ENCODE measurements at places on chromosomes 4 and X.

- no peak for DNase-seq
- H3K27ac ChIP-seq = peak within 1 kb of the TSS; percentile 38
- no peaks in the 10 kb centered on the region for H3K27me3 ChIP-seq
- no peak within 1 kb of the TSS for H3K4me3 ChIP-seq
- no peaks in the 10 kb centered on the region for H3K4me1 ChIP-seq
Measured at GRCh38 chr4:70666369-70666768, at the start of gene JCHAIN. Gene JCHAIN, minus strand, starts transcription at chr4:70666508. Its CDS starts 18 bp downstream, at chr4:70666490.

- no peaks in the 10 kb centered on the region for H3K27me3 ChIP-seq
- no peaks in the 10 kb centered on the region for H3K36me3 ChIP-seq
- no peaks in the 10 kb centered on the region for H3K4me1 ChIP-seq
- no peak overlapping the region for H3K4me3 ChIP-seq
- no peak overlapping the region for H3K27ac ChIP-seq
Measured at GRCh38 chr4:143118663-143119062, 66.1 kb upstream of the USP38 start.

DNA sequence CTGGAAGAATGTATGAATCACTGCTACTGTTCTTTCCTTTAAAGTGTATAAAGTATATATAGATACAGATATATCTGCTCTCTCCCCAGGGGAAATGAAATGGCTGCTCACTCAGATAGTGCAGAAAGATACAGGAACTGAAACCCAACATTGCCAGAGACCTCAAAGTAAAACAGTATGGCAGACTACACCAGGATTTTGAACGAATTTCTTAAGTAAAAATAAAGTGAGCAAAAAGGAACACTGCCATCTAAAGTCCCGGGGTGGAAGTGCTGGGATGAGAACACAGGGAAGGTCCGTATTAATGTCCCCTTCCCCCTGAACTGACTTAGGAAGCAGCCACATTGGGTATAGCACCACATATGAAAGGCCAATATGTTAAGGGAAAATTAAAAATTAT, 93.4 kb downstream of the TMA16 start:
- H3K4me1 ChIP-seq = no peaks in the 10 kb centered on the region
- no peak overlapping the region for H3K27ac ChIP-seq
- H3K4me3 ChIP-seq = no peak overlapping the region

DNA sequence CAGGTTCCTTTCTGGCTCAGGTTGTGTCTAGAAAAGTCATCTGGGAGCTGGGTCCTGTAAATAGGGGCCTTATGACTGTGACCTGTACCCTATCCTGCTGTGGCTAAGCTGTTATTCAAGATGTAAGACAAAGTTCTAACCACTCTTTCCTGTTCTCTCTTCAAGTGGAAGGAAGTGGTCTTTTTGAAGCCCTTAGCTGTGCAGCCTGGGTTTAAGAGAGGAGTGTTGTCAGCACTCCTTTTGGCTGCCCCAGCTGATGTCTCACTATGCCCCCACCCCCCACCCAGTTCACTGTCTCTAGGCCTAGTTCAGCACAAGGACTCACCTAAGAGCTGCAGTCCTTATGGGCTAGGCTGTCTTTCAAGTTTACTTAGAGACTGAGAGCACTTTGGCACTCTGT, 1069.5 kb downstream of the FAM133A start:
- H3K27ac ChIP-seq = no peak overlapping the region
- no peaks in the 10 kb centered on the region for H3K36me3 ChIP-seq
- no peaks in the 10 kb centered on the region for H3K27me3 ChIP-seq
- H3K4me3 ChIP-seq = no peak overlapping the region
- no peak for DNase-seq

GRCh38 chr4:54840430-54840829, 182.7 kb downstream of the KIT start:
- H3K27me3 ChIP-seq = no peaks in the 10 kb centered on the region
- no peaks in the 10 kb centered on the region for H3K36me3 ChIP-seq
- no peak for DNase-seq
- H3K4me1 ChIP-seq = no peaks in the 10 kb centered on the region

- no peaks in the 10 kb centered on the region for H3K36me3 ChIP-seq
- H3K27ac ChIP-seq = no peak overlapping the region
- no peak overlapping the region for H3K4me3 ChIP-seq
- no peaks in the 10 kb centered on the region for H3K4me1 ChIP-seq
- no peak for DNase-seq
Measured at GRCh38 chrX:108070891-108071290, 20.5 kb downstream of the PSMD10 start.

DNA sequence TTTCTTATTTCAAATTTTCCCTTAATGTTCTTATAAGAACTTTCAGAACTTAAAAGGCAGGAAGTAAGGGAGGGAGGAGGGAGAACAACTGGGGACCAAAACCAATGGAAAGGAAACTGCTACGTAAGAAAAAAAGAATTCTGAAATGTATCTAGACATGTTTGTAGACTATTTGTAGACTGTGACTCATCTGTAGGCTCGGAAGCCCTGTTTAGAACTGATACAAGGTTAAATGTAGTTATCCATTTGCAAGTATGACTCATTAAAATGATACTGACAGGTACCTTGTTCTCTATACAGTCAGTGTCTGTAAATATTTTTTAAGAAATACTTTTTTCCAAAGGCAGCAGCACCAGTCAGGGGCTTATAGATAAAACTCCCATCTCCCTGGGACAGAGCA, 202.0 kb downstream of the DHX15 start:
- H3K4me1 ChIP-seq = no peaks in the 10 kb centered on the region
- DNase-seq = no peak
- H3K36me3 ChIP-seq = no peaks in the 10 kb centered on the region
- no peak overlapping the region for H3K4me3 ChIP-seq
- no peaks in the 10 kb centered on the region for H3K27me3 ChIP-seq

- no peak overlapping the region for H3K27ac ChIP-seq
- H3K4me3 ChIP-seq = no peak overlapping the region
- H3K4me1 ChIP-seq = no peaks in the 10 kb centered on the region
- H3K36me3 ChIP-seq = no peaks in the 10 kb centered on the region
- no peaks in the 10 kb centered on the region for H3K27me3 ChIP-seq
Measured at GRCh38 chr4:14888790-14889572, 113.3 kb upstream of the CPEB2 start.

DNA sequence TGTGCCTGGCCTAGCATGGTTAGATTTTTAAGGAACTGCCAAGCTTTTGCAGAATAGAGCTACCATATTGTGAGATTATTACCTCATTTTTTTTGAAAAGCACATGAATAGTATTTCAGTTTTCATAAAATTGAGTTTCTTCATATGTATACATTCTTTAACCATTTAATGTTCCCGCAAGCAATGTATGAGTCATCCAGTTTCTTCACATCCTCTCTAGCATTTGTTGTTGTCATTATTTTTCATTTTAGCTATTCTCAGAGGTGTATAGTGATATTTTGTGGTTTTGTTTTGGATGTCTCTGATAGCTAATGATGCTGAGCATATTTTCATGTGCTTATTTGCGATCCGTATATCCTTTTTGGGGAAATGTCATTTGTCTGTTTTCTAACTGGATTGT, 74.9 kb downstream of the GLUD2 start:
- H3K27me3 ChIP-seq = no peaks in the 10 kb centered on the region
- no peak overlapping the region for H3K27ac ChIP-seq
- H3K4me3 ChIP-seq = no peak overlapping the region
- H3K4me1 ChIP-seq = no peaks in the 10 kb centered on the region
- H3K36me3 ChIP-seq = no peaks in the 10 kb centered on the region

- H3K4me1 ChIP-seq = peaks cover 32% of the 10 kb centered on the region
- DNase-seq = peak; percentile 84
- peak overlapping the region; percentile 92 for H3K27ac ChIP-seq
Measured at GRCh38 chr4:53592122-53592521, 836 bp upstream of the LNX1 start.

GRCh38 chr4:105624530-105624929, 72.1 kb downstream of the ARHGEF38 start:
- no peaks in the 10 kb centered on the region for H3K27me3 ChIP-seq

GRCh38 chr4:677431-678293, 3.3 kb downstream of the MYL5 start:
- peak; percentile 76 for DNase-seq
- H3K36me3 ChIP-seq = peaks cover 29% of the 10 kb centered on the region
- H3K4me1 ChIP-seq = peaks cover 3% of the 10 kb centered on the region
- H3K4me3 ChIP-seq = no peak overlapping the region

DNA sequence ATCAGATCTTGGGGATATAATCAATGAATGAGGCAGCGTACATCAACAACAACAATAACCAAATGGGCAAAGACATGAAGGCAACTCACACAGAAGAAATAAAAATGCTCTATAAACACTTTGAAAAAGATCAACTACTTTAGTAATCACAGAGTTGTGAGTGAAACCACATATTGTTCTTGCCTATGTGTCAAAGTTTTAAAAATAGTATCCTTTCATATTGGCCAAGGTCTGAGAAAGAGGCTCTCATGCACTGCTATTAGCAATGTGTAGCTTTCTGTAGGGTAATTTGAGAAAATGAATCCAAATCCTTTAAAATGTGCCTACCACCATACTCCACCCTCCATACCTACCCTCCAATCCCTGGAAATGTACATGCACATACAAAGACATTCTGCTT, 25.0 kb downstream of the COQ2 start:
- H3K4me3 ChIP-seq = no peak overlapping the region
- H3K36me3 ChIP-seq = peaks cover 6% of the 10 kb centered on the region
- H3K4me1 ChIP-seq = peaks cover 21% of the 10 kb centered on the region

- no peak overlapping the region for H3K27ac ChIP-seq
- no peak overlapping the region for H3K4me3 ChIP-seq
- H3K36me3 ChIP-seq = peaks cover 16% of the 10 kb centered on the region
Measured at GRCh38 chr4:168257768-168258167, 60.8 kb downstream of the DDX60 start.

GRCh38 chrX:136712650-136713310, 64.8 kb downstream of the CD40LG start:
- no peak overlapping the region for H3K4me3 ChIP-seq
- H3K27me3 ChIP-seq = no peaks in the 10 kb centered on the region
- no peaks in the 10 kb centered on the region for H3K36me3 ChIP-seq

DNA sequence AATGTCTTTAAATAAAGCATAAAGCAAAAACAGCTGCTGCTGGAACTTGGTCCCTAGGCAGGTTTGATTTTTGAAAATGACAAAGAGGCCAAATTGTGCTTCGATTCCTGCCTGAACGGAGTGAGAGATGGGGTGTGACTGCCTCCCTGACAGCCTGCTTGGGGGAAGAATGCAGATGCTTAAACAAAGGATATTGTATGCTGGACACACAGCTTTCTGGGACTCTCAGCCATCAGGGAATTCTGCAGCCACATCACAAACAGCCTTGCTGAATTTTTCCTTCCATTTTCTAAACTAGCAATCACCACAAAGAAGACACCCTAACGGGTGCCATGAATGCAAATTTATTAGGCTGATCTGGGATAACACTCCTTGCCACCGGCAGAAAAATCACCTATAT, 83.9 kb upstream of the CPEB2 start:
- H3K4me3 ChIP-seq = no peak overlapping the region
- DNase-seq = no peak
- no peaks in the 10 kb centered on the region for H3K4me1 ChIP-seq
- H3K27me3 ChIP-seq = no peaks in the 10 kb centered on the region
- H3K36me3 ChIP-seq = no peaks in the 10 kb centered on the region

DNA sequence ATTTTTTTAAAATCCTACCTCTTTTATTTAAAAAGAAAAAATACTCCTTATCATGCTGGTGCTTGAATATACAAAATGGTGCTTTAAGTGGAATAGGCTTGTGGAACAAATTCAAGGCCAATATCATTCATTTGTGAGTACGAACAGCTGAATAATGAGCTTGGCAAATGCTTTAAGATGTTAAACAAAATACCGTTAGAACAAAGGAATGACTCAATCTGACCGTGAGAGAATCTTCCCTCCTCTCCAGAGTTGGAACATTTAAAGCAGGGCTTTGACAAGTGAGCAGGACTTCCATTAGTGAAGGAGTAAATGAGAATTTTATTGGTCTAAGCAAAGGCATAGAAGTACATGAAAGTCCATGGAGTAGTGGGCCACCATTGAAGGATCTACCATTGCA, 74.5 kb downstream of the DCLK2 start:
- H3K4me3 ChIP-seq = no peak overlapping the region
- DNase-seq = no peak
- no peaks in the 10 kb centered on the region for H3K36me3 ChIP-seq
- H3K27ac ChIP-seq = no peak overlapping the region

DNA sequence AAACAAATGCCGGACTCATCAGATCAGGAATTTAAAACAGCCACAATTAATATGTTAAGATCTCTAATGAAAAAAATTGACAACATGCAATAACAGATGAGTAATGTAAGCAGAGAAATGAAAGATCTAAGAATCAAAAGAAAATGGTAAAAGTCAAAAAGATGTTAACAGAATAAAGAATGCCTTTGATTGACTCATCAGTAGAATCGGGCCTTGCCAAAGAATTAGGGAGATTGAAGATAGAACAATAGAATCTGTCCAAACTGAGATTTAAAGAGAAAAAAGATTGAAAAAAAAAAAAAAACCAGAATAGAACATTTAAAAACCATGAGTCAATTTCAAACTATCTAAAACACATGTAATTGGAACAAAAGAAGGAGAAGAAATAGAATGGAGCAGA, 25.9 kb upstream of the GUCY1A1 start:
- H3K27me3 ChIP-seq = no peaks in the 10 kb centered on the region
- H3K4me1 ChIP-seq = no peaks in the 10 kb centered on the region
- DNase-seq = no peak
- H3K27ac ChIP-seq = no peak overlapping the region
- no peaks in the 10 kb centered on the region for H3K36me3 ChIP-seq

- peaks cover 5% of the 10 kb centered on the region for H3K4me1 ChIP-seq
- H3K27ac ChIP-seq = no peak overlapping the region
- peaks cover 15% of the 10 kb centered on the region for H3K36me3 ChIP-seq
Measured at GRCh38 chr4:3202836-3203820, 45.8 kb upstream of the MSANTD1 start.

DNA sequence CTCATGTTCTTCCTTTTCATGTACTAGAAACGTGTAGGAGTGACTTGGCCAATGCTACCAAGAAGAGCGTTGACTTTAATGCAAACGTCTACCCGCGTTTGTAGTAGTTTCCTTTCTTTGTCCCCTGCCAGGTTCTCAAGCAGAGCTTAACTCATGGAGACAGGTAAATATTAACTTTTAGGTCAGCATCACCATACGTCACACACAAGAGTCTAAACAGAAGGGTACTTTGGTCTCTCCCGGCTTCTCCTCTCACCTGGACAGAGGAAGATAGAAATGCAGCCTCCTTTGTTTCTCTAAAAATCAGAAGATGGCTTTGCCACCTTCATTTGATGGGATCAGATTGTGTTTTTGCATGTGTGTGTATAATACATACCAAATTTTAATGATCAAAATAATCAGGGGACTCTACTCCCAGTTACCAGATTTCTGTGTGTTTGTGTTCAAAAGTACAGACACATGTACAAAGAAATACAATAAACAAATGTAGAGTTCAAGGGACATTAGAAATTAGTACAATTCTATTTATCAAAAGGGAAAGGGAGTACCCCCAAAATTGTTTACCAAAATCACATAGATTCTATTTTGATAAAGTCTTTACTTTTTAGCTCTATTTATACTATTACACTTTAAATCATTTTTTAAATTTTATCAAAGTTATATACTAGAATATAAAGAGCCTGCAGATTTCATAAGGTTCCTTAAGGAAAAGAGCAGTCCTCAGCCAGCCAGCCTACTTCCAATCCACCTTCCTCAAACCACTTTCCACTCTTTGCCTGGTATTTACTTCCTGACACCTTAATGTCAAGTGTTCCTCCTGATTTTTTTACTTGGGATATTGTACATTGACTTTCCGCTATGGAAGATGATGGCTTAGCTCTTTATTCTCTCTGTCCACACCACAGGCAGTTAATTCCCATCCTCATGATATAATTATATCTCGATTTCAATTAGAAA, 195.5 kb downstream of the RELL1 start:
- H3K27ac ChIP-seq = peak overlapping the region; percentile 20
- H3K4me3 ChIP-seq = no peak overlapping the region
- no peaks in the 10 kb centered on the region for H3K27me3 ChIP-seq
- H3K36me3 ChIP-seq = peaks cover 9% of the 10 kb centered on the region
